H1 (cell line): ENCODE measurements at places on chromosomes 16 and 17. TPM values are rescaled to one million over a fixed set of nuclear protein-coding genes. Genes with fewer than 3 reads are reported as not detected.

PYDC1 gene
- total RNA-seq = 3.0 and 3.5 TPM in 2 replicates

HLF gene
- total RNA-seq = 0.38 and 0.60 TPM in 2 replicates

TBC1D3G gene
- not detected in 2 replicates for total RNA-seq

ADAP2 gene
- 0.76 and 1.1 TPM in 2 replicates for total RNA-seq

BRD7 gene
- 119 and 120 TPM in 2 replicates for total RNA-seq

KCTD19 gene
- total RNA-seq = 0.06 and 0.63 TPM in 2 replicates

RRAD gene
- not detected in 2 replicates for total RNA-seq

NEUROD2 gene
- total RNA-seq = not detected in 2 replicates

STAC2 gene
- 5.4 and 6.0 TPM in 2 replicates for total RNA-seq

DNA sequence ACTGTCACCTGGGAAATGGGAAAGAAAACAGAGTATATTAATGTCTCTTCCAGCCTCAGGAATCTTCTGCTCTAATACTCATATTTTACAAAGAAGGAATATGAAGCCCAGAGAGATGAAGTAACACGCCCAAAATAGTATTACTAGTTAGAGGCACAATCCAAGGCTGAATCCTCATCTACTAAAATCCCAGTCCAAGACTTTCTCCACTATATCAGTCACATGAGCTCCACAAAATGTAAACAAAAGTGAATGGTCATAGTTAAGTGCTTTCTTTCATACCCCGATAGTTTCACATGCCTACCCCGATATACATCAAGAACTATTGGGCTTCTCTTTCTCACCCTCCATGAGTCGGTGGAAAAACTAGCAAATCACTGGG, 965 bp downstream of the INTS2 start:
- no peak for DNase-seq
- peaks cover 15% of the 10 kb centered on the region; the same call in 1 of the 2 replicates for H3K36me3 ChIP-seq
- H3K4me3 ChIP-seq = peak overlapping the region; percentile 95
- H3K27me3 ChIP-seq = no peaks in the 10 kb centered on the region

GRCh38 chr16:27495191-27495590, 54.5 kb downstream of the GTF3C1 start:
- DNase-seq = no peak
- no peak overlapping the region for H3K4me3 ChIP-seq
- H3K27ac ChIP-seq = no peak overlapping the region
- H3K27me3 ChIP-seq = no peaks in the 10 kb centered on the region

GRCh38 chr17:42944211-42944610, 20.0 kb downstream of the AARSD1 start:
- no peak for DNase-seq
- no peak overlapping the region for H3K4me3 ChIP-seq
- H3K36me3 ChIP-seq = no peaks in the 10 kb centered on the region
- no peaks in the 10 kb centered on the region for H3K27me3 ChIP-seq

DNA sequence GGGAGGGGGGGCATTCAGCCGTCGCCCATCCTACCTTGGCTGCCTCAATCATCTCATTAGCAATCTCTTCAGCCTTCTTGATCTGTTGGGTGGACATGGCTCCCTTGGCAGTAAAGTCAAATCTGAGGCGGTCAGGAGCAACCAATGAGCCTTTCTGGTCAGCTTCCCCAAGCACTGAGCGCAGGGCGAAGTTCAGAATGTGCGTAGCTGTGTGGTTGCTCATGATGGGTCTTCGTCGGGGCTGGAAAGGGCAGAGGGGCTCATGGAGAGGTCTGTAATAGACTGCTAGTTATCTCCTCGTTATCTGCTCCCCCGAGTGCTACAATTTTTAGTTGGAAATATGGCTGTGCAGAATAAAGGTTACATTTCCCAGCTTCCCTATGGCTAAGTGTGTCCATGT, 7.2 kb upstream of the EXOSC6 start:
- peaks cover 68% of the 10 kb centered on the region for H3K36me3 ChIP-seq
- H3K4me1 ChIP-seq = no peaks in the 10 kb centered on the region
- H3K27ac ChIP-seq = no peak overlapping the region
- H3K4me3 ChIP-seq = no peak overlapping the region
- H3K27me3 ChIP-seq = no peaks in the 10 kb centered on the region
- DNase-seq = no peak

DNA sequence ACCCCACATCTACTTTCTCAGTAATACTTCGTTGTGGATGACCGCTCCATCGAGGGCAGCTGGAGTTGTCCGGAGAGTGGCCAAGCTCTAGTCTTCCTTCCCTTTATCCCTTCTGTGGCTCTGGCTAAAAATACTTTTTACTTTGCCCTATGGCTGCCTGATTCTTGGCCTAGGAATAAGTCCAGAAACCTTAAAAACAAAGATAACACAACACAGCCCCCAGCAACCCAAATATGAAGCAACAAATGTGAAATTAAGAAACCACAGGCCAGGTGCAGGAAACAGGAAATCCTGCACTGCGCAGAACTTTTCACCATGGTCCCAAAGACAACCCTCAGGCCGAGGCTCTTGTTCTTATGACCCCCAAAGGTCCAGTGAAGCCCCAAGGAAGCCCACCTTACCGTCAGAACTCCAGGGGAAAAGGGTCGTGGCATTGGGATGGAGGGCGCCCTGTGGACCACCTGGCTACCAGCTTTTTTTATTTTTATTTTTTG, 26.0 kb downstream of the TK2 start:
- H3K4me1 ChIP-seq = no peaks in the 10 kb centered on the region
- no peak overlapping the region for H3K27ac ChIP-seq
- H3K4me3 ChIP-seq = no peak overlapping the region
- no peaks in the 10 kb centered on the region for H3K27me3 ChIP-seq

DNA sequence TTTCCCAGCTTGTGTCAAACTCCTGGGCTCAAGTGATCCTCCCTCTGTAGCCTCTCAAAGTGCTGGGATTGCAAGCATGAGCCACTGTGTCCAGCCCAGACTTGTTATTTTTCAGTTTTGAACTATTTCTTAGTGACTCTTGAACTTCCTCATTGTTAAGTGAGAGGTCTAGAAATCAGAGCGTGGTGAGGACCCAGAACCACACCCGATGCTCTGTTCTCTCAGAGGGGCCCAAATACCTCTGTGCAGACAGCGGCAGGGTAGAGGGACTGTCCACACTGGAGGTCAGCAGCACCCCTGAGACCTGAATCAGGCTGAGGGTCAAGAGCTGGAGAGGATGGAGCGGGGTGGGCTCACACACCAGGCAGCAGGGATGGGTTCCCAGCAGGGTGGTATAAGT, 47.7 kb upstream of the MEAK7 start:
- no peaks in the 10 kb centered on the region for H3K27me3 ChIP-seq
- no peak overlapping the region for H3K4me3 ChIP-seq
- H3K36me3 ChIP-seq = no peaks in the 10 kb centered on the region
- DNase-seq = no peak
- H3K4me1 ChIP-seq = peaks cover 8% of the 10 kb centered on the region
- no peak overlapping the region for H3K27ac ChIP-seq

DNA sequence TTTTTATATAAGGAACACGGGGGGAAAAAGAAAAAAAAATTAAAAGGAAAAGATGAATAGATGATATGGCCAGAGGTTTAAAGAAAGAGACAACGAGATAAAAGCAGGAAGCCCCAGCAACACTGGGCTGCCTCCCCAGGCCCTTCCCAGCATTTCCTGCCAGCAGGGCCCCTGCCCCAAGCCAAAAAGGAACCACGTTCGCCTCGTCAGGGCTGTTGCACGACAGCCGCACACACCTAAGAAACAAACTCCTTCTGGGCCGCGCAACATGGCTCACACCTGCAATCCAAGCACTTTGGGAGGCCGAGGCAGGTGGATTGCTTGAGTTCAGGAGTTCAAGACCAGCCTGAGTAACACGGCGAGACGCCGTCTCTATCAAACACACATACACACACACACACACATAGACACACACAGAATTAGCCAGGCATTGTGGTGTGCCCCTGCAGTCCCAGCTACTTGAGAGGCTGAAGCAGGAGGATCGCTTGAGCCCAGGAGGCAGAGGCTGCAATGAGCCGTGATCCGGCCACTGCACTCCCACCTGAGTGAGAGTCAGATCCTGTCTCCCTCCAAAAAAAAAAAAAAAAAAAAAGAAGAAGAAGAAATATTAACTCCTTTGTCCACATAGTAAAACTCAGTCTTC, 83.0 kb downstream of the ANKRD11 start:
- peaks cover 9% of the 10 kb centered on the region for H3K4me1 ChIP-seq
- H3K27me3 ChIP-seq = no peaks in the 10 kb centered on the region
- DNase-seq = no peak
- no peaks in the 10 kb centered on the region for H3K36me3 ChIP-seq

GRCh38 chr17:7720125-7720524, 2.6 kb downstream of the DNAH2 start:
- DNase-seq = no peak
- H3K4me3 ChIP-seq = no peak overlapping the region

GRCh38 chr16:56611281-56611833, 3.0 kb downstream of the MT2A start:
- no peaks in the 10 kb centered on the region for H3K36me3 ChIP-seq
- DNase-seq = no peak
- H3K4me3 ChIP-seq = no peak overlapping the region

- H3K27me3 ChIP-seq = no peaks in the 10 kb centered on the region
- no peaks in the 10 kb centered on the region for H3K36me3 ChIP-seq
- H3K4me1 ChIP-seq = no peaks in the 10 kb centered on the region
- DNase-seq = no peak
- H3K27ac ChIP-seq = peak overlapping the region; percentile 1; the same call in 1 of the 2 replicates
These were observed 33.9 kb downstream of the DCUN1D3 start for GRCh38 chr16:20866145-20866772.

DNA sequence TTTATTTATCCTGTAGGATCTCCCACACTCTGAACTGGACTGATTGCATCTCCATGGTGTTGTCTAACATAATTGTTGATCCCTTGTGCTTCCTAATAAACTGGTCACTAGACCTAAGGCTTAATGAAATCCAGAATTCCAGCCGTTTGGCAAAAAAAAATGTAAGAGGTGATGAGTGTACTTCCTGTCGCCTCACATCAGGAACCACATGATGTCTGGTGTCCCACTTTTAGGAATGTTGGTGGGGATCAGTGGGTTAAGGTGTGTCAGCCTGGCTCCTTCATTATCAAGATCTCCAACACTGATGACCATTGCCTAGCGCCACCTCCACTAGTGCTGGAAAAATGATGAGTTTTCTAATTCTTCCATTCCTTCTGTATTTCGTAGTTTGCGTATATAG, 18.6 kb upstream of the LONP2 start:
- no peaks in the 10 kb centered on the region for H3K36me3 ChIP-seq
- no peaks in the 10 kb centered on the region for H3K27me3 ChIP-seq
- DNase-seq = no peak
- H3K4me3 ChIP-seq = no peak overlapping the region

DNA sequence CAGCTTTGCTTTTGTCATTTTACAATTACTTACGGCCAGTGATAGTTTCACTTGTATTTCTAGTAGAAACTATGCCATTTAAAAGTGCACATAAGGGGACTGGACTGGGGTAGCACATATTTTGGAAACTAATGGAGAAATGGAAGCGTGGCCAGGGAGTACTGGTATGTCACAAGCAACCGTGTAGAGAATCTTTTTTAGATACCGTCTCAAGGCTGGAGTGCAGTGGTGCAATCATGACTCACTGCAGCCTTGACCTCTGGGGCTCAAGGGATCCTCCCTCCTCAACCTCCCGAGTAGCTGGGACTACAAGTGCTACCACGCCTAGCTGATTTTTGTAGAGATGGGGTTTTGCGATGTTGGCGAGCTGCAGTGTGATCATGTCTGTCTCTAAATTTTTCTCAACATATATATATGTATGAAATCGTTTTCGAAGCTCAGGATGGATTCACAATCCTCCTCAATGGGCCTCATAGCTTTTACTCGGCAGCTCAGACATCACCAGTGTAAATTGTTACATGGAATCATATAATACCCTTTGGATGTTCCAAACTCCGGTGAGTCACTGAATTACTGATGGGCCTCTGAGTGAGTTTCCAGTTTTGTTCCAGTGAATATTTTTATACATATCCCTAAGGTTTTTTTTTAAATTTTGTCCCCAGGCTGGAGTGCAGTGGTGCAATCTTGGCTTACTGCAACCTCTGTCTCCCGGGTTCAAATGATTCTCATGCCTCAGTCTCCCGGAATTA, 51.7 kb downstream of the ZNF778 start:
- DNase-seq = no peak
- no peak overlapping the region for H3K4me3 ChIP-seq
- H3K27ac ChIP-seq = no peak overlapping the region
- H3K36me3 ChIP-seq = peaks cover 55% of the 10 kb centered on the region
- no peaks in the 10 kb centered on the region for H3K27me3 ChIP-seq
- no peaks in the 10 kb centered on the region for H3K4me1 ChIP-seq

DNA sequence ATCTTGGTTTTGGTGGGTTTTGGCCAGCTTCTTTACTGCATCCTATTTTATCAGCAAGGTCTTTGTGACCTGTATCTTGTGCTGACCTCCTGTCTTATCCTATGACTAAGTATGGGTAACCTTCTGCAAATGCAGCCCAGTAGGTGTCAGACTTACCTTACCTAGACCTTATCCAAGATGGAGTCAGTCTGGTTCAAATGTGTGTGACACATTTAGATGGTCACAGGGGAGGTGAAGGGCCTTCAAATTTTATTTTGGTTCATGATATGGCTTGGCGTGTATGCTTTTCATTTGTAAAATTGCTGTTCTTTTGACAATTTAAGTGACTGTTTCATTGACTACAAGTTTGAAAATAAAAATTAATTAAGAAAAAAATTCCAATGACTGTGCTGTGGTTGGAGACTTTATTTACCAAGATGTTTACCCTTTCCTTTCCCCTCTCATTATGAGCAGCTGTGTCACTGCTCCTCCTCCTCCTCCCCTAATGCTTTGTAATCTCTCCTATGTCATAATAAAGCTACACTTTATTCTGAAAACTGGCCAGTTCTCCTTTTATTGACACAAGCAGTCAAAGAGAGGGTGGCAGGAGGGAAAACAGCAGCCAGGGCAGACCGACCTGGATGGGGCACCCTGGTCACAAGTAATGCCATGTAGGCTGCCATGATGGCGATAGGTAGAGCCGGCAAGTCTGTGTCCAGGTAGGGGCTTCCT, 49.4 kb downstream of the TNFRSF13B start:
- no peaks in the 10 kb centered on the region for H3K36me3 ChIP-seq
- H3K4me1 ChIP-seq = no peaks in the 10 kb centered on the region
- no peaks in the 10 kb centered on the region for H3K27me3 ChIP-seq

- no peak overlapping the region for H3K27ac ChIP-seq
- H3K4me3 ChIP-seq = no peak overlapping the region
- H3K36me3 ChIP-seq = no peaks in the 10 kb centered on the region
- H3K4me1 ChIP-seq = no peaks in the 10 kb centered on the region
- no peaks in the 10 kb centered on the region for H3K27me3 ChIP-seq
These were observed 11.7 kb downstream of the TRIM37 start for GRCh38 chr17:59094861-59095530.

GRCh38 chr16:4232541-4233386, 9.1 kb downstream of the SRL start:
- H3K36me3 ChIP-seq = no peaks in the 10 kb centered on the region
- no peaks in the 10 kb centered on the region for H3K4me1 ChIP-seq
- no peak overlapping the region for H3K4me3 ChIP-seq
- no peak overlapping the region for H3K27ac ChIP-seq
- DNase-seq = no peak

- no peak overlapping the region for H3K4me3 ChIP-seq
- peak; percentile 80 for DNase-seq
- H3K4me1 ChIP-seq = peaks cover 8% of the 10 kb centered on the region; the same call in 1 of the 2 replicates
- peaks cover 16% of the 10 kb centered on the region for H3K27me3 ChIP-seq
- H3K36me3 ChIP-seq = no peaks in the 10 kb centered on the region
These were observed 2.9 kb downstream of the SMPD3 start for GRCh38 chr16:68445458-68445857.
